ENCODE measurements at places on chromosomes 6 and 20. TPM values are rescaled to one million over a fixed set of nuclear protein-coding genes. Genes with fewer than 3 reads are reported as not detected.
A peak's percentile ranks its signal among the peaks of the same experiment; 100 is the strongest.

Gene CALHM4
- not detected for total RNA-seq

DNA sequence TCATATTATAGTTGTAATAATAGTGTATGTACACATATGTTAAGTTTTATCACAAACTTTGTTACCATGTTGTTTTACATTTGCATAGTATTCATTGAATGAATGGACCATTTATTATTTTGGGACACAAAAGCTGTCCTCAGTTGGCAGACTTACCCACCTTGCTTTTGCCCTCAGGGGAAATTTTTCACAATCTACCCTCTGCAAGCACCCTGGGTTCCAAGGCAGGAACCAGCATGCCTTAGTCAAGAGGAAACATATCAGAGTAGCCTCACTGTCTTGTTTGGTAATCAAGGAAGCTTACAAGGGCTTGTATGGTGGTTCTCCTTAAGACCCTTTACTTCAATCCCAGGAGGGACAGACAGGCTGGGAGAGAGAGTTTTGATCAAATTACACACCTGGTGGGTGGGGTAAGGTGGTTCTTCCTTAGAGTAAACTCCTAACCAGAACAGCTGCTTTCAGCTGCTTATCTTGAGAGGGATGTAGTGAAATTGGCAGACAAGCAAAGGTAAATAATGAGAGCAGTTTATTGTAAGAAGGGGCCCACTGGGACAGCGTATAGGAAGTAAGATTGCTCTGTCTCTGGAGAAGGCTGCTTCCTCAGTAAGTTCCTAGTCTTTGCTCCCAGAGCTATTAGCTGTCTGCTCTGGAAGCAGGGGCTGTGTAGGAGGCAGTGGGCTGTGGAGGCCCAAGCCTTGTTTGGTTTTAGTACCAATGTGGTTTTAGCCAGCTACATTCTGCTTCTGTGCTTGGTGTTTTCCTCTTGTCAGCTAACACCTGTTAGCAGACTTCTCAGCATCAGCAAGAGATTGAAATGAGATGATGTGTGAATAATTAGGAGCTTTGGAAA, 31.1 kb downstream of the BRPF3 start:
- peak; percentile 62 for ATAC-seq

Gene RFX6
- not detected for total RNA-seq

GRCh38 chr20:57883761-57884160, 173.9 kb upstream of the PMEPA1 start:
- no peak for ATAC-seq

Gene TFAP2C
- 30.8 TPM for total RNA-seq

Gene ULBP2
- total RNA-seq, result 5.2 TPM

DNA sequence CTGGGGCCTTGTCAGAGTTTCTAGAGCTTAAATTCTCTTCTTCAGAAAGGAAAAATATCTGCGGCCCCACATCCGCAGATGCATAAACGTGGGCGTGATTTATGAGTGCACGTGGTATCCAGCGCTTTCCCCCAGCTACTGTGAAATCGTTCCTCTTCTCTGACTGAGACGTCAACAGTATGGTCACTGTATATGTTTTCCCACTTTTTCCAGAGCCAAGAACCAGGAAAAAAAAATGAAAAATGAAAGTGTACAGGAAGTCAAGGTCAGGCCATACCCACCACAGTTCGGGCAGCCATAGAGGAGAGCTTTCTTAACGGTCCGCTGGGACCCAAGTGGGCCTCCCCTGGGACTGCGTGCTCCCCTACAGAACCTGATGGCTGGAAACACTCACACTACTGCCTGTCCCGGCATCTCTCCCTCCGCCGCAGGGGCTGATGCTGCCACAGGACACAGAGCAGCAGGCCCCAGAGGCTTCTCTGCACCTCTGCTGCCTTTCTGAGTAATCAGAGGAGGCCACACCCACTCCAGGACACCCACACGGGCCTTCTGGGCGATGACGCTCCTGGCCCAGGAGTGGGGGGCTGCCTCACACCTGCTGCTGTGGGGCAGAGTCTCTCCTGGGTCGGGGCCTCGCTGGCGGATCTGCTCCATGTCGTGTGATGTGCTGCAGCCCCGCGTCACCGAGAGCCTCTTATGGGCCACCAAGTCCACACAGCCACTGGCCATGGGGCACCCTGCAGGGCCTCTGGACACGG, 16.4 kb upstream of the STX16 start:
- no peak for ATAC-seq

DNA sequence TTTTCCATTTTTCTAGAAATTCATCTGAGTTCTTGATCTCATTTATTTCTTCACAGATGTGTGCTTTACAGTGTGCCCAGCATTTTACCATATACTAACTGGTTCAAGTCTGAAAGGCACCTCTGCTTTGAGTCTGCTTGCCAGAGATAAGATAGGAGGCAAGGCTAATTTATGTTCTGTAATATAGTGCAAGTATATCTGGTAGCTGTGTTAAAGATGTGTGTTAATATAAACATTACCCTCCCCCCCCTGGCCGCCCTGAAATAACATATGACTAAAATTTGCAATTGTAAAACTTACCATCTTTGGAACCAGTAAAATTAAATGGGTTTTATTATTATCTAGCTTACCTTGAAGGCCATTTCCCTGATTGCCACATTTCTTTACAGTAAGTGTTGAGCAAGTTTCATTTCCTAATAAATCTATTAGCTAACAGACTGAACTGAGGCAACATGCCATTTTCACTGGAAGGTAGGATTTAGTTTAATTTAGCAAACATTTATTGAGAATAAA, 2.7 kb downstream of the FBXO9 start:
- ATAC-seq, result no peak

DNA sequence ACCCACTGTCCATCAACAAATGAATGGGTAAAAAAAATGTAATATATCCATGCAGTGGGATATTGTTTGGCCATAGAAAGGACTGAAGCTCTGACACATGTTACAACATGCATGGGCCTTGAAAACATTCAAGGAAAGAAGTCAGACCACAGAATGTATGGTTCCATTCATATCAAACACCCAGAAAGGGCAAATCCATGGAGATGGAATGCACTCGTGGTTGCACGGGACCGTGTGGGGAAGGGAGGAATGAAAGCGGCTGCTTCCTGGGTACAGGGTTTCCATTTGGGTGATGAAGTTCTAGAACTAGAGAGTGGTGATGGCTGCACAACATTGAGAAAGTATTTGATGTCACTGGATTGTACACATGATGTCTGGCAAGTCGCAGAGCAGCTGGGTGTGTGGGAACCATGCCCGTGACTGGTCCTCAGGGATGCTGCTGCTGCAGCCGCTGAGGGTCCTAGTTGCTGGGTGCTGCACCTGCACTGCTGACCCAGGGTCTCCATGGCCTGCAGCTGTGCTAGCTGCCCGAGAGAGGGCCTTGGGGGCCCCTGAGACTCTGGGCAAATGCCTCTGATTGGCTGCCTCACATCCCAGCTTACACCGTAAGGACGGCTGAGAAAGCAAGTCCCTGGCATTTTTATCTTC, 220.3 kb downstream of the NRN1 start:
- ATAC-seq, result no peak

- no peak for ATAC-seq
Measured at GRCh38 chr6:152296648-152297376, 340.4 kb downstream of the SYNE1 start.

All from esophagus mucosa (tissue), 1 donor.